ENCODE measurements at places on chromosomes 6 and 20.
A peak's percentile ranks its signal among the peaks of the same experiment; 100 is the strongest.

DNA sequence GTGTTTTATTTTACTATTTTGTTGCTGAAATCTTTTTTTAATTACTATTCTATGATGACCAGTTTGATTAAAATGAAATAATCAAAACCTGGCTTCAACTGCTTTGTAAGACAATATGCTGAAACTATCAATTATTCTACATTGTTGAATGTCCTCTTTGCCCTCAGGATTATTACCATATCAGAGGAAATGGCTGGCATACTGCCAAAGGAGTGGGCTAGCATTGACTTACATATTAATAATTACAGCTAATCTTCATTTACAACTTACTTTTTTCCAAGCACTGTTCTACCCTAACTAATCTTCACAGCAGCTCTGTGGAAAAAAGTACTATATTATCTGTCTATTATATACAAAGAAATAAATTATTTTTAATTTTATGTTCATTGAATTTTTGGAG, 560.5 kb downstream of the BCKDHB start:
- H3K4me1 ChIP-seq, result no peaks in the 10 kb centered on the region
- no peaks in the 10 kb centered on the region for H3K36me3 ChIP-seq
- no peak for DNase-seq
- no peak overlapping the region for H3K4me3 ChIP-seq
- H3K27me3 ChIP-seq, result no peaks in the 10 kb centered on the region

- H3K27me3 ChIP-seq, result no peaks in the 10 kb centered on the region
- H3K4me1 ChIP-seq, result peaks cover 17% of the 10 kb centered on the region
- peak overlapping the region; percentile 78 for H3K27ac ChIP-seq
- DNase-seq, result no peak
- no peak overlapping the region for H3K4me3 ChIP-seq
- peaks cover 40% of the 10 kb centered on the region for H3K36me3 ChIP-seq
These were observed 27.8 kb downstream of the VAPB start for GRCh38 chr20:58416835-58417234.

GRCh38 chr20:11144114-11144950, 470.5 kb upstream of the JAG1 start:
- H3K27me3 ChIP-seq, result no peaks in the 10 kb centered on the region
- no peak overlapping the region for H3K27ac ChIP-seq
- no peaks in the 10 kb centered on the region for H3K4me1 ChIP-seq
- no peak for DNase-seq

DNA sequence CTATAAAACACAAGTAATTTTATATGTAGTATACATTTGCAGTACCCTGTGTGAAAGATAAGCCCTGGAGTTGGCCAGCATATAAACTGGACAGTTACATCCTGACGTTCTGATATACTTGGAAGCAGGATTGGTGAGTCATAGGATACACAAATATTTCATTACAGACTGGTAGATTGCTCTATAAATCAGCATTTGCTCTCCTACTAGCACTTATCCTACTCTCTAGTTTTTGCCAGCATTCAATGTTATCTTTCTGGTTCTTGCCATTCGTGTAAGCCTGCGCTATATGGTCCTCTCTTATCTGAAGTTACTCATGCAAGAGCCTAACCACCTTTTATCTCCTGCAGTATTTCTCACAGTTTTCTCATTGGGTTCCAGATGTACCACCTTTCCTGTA, 680.2 kb upstream of the MMS22L start:
- H3K27me3 ChIP-seq, result peaks cover 2% of the 10 kb centered on the region
- no peak for DNase-seq
- H3K4me3 ChIP-seq, result no peak overlapping the region
- no peak overlapping the region for H3K27ac ChIP-seq
- H3K36me3 ChIP-seq, result no peaks in the 10 kb centered on the region
- H3K4me1 ChIP-seq, result no peaks in the 10 kb centered on the region

Measured in activated naive CD8-positive, alpha-beta T cell treated with anti-CD3 and anti-CD28 coated beads, Interleukin-2, amount 10 ng/mL, durations not matched to agents 7 days and 5 days (primary cell).